ENCODE measurements at places on chromosomes 5 and 9.

- no peak for DNase-seq
Measured at GRCh38 chr5:116739571-116739970, 164.9 kb upstream of the SEMA6A start.

- DNase-seq = no peak
Measured at GRCh38 chr5:172762214-172763119, 8.5 kb downstream of the DUSP1 start.

GRCh38 chr9:133821601-133822429, 83.7 kb upstream of the SARDH start:
- DNase-seq = no peak

- DNase-seq = peak; percentile 16
Measured at GRCh38 chr9:132207839-132208615, 46.2 kb downstream of the NTNG2 start.

DNA sequence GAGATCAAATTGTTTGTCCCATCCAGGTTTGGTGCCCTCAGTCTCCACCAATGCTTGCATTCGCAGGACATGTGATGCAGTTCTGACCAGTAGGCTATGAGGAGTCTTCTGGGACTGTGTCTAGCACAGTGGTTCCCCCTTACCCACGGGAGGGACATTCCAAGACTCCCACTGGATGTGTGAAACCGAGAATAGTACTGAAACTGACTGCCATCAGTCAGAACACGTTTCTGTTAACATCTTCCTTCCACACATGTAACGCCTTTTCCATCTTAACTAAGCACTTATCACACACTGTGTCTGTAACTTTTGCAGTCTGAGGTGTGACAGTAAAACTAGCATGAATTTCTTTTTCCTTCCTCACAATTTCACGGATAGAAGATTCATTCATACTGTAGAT, 74.7 kb downstream of the PTTG1 start:
- DNase-seq = no peak

GRCh38 chr5:43315263-43315662, 2.1 kb upstream of the HMGCS1 start:
- DNase-seq = peak; percentile 25

GRCh38 chr5:143796125-143796524, 15.8 kb upstream of the HMHB1 start:
- no peak for DNase-seq

DNA sequence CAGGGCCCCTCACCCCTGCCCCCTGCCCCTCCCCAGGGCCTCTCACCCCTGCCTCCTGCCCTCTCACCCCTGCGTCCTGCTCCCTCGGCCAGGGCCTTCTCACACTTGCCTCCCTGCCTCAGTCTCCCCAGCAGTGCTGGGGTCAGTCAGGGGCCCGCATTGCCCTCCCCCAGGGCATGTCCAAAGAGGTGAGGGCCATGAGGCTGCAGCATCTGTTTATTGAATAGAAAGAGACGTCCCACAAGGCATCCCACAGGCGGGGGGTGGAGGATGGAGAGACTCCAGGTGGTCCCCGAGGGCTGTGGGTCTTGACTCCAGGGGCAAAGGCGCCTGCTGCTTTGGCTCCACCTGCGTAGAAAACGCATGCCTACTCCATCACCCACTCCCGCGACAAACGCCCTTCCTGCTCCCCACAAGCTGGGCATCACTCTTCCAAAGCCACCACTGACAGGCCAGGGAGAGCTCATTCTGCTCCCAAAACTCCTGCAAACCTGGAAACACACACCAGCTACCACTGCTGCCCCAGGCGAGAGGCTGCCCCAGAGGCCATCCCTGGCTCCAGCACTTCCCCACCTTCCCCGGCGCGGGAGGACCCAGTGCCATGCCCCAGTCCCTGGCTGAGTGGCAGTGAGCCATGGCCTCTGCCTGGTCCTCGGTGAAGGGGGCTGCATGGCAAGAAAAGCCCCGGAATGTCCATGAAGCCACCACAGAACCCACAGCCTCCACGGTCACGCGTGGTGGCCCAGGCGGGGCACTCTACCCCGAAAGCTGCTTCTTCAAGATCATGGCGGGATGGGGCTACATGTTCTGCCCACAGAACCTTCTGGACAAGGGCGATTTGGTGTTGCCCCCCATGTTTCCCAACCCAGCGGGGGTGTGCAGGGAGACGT, 1.6 kb upstream of the LCN8 start:
- no peak for DNase-seq

DNA sequence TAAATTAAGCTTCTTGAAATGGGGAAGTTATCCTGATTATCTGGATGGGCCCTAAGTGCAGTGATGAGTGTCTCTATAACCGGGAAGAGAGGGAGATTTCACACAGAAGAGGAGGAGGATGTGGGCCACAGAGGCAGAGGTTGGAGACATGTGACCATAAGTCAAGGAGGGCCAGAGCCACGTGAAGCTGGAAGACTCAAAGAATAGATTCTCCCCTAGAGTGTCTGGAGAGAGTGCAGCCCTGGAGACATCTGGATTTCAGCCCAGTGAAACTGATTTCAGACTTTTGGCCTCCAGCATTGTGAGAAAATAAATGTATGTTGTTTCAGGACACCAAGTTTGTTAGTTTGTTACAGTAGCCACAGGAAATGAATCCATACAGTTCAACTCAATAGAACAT, 442.9 kb downstream of the NTRK2 start:
- no peak for DNase-seq

GRCh38 chr5:32935283-32935682, 224.2 kb downstream of the NPR3 start:
- no peak for DNase-seq

GRCh38 chr9:127096208-127096607, 26.2 kb downstream of the ANGPTL2 start:
- DNase-seq = no peak

GRCh38 chr9:22035591-22036011, 26.5 kb upstream of the CDKN2B start:
- DNase-seq = no peak

GRCh38 chr9:89547000-89547399, 49.1 kb upstream of the SEMA4D start:
- no peak for DNase-seq

DNA sequence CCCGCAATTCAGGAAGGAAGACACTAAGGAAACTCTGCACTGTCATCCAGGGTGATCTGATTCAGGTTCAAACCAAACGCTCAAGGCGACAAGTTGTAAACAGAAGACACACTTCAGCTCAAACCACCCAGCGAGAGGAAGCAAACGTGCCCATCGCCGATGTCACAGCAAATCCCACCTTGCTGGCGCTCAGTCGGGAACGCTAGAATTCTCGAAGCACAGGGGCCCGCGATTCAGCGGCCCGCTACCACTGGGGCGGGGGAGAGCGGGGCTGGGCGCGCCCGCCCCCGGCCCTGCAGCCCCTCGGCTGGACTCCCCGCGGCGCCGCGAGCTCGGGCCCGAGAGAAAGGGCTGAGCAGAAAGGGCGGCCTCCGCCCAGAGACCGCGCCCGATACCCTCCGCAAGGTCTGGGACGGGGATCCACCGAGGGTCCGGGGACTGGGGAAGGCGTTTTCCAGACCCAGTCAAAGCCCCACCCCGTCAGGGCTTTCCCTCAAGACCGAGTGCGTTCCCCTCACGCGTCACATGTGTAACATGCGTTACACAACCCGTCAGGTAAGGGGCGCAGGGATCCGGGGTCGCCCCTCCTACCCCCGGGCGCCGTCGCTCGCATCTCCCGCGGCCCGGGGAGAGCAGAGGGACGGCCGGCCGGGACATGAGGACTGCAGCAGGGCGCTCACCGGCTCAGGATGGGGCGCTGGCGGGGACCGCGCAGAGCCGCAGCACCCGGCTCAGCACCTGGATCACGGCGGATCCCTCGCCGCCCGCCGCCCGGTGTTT, 469 bp downstream of the AGTPBP1 start:
- DNase-seq = peak; percentile 25

DNA sequence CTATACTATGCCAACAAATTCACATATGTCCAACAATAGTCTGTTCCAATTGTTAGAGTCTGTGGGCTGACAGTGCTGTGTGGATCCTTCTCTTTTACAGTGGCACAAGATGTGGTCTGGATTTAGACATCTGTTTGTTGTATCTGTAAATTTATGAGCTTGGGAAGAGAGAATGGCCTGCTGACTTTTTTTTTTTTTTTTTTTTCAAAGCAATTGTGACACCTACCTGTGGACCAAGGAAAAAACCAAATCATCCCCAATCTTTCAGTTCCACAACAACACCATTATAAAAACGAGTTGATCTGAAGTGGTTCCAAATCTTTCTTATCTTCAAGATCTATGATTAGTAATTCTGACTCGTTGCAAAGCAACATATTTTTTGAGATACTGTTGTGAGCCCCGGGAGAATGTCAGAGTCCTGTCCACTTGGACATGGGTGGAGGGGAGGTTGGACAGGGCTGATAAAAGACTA, 4.9 kb downstream of the IRX2 start:
- no peak for DNase-seq

- no peak for DNase-seq
Measured at GRCh38 chr5:107373549-107374263, 297.0 kb downstream of the EFNA5 start.

DNA sequence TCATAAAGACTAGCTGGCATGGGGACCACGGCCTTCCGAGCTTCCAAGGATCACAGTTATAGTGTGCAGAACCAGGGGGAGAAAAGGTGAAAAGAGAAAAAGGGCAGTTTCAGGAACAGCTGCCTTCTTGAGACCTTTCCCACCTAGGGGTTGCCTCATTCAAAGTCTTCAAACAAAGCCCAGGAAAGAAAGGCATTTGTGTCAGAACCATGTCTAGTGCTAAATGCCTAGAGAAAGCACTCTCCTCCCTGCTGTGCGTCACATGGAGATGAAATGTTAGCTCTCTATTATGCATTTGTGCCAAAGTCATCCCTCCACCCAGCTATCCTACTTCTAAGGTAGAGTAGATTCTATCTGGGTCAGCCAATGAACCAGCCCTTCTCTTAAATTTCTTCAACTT, 1037.3 kb upstream of the WWC1 start:
- DNase-seq = no peak

- no peak for DNase-seq
Measured at GRCh38 chr5:5352675-5353074, 69.8 kb upstream of the ICE1 start.

GRCh38 chr9:136057236-136058081, 37.6 kb downstream of the NACC2 start:
- DNase-seq = no peak

DNA sequence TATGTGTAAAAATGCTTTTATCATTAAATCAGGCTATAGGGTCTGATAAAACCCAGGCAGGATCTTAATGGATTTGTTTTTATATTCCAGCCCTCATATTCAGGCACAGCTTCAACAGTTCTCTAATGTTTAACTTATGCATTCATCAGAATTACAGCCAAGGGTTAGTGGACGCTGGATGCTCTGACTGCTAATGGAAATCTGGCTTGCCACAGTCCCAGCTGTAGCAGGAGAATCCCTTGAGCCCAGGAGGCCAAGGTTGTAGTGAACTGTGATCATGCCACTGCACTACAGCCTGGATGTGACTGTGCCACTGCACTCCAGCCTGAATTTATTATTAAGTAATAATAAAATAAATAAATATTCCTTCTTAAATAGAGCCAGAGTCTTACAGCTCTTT, 98.0 kb downstream of the SLC25A46 start:
- no peak for DNase-seq

DNA sequence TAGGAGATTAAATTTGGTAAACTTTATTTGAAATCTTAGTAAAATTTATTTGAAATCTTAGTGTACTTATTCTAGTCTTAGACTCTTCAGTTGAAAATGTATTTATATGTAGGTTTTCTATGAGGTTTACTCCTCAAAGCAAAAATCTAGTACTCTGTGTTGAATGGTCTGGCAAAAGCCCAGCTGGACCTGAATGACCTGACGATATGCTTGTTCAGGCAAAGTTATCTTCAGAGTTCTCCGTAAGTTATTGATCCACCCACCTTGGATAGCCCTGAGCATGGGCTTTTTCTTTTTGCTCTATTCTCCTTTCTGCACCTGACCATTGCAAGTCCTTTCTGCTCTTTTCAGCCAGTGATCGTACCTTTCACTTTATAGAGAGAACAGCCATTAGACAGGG, 158.4 kb downstream of the MAN2A1 start:
- no peak for DNase-seq

DNA sequence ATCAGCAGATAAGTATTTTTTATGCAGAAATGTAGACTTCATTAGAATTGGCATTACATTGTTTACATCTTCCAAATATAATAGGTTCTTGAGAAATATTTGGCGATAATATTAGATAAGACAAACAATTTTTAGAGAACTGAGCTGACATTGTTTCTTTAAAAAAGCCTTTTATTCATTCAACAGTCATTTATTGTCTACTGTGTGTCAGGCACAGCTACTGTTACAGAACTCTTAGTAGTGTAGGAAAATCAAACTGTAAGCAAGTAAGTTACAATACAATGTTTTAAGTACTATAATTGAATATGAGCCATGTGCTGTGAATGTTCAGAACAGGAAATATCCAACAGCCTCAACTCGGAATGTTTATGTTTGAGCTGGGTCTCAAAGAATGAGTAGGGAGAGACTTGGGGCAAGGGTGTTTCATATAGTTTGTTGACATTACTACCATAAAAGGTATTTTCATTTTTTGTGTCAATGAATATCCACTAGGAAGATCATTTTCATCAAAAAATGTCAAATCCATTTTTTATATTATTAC, 114.0 kb downstream of the CDC42SE2 start:
- no peak for DNase-seq

DNA sequence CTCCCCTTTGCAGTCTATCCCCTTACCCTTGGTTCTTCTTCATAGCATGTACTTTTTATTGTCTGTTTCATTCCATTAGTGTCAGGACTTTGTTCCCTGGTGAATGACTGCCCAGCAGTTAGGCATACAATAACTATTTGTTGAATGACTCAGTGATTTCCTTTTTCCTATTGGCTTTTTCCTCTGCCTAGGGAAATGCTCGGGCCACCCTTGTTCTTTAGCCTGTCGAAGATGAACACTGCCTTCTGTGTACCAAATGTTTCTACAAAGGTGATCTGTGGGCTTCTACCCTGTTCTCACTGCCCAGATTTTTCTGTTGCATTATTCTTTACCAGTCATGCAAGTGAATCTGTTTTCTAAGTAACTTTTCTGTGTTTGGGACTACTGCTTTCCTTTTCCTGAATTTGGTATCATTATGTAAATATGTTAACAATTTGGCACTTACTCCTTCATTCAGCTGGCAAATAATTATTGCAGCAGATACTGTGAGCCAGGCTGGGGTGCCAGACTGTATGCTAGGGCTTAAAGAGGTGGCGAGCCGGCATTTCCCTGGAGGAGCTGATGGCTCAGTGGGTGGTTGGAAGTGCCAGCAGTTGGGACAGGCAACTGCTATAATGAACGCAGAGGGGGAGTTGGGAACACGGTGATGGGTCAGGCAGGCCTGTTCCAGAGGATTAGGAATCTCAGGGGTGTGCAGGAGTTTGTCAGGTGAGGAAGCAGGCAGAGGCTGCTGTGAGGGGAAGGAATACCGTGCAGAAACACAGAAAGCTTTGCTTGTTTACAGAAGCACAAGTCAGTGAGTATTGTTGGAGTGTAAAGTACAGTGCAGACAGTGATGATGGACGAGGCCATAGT, 30.6 kb downstream of the KDM4C start:
- DNase-seq = no peak

GRCh38 chr5:27124590-27124989, 86.2 kb upstream of the CDH9 start:
- DNase-seq = no peak

GRCh38 chr9:38091310-38092199, 22.5 kb upstream of the SHB start:
- no peak for DNase-seq

- DNase-seq = no peak
Measured at GRCh38 chr5:674630-675011, 18.5 kb downstream of the TPPP start.

- no peak for DNase-seq
Measured at GRCh38 chr5:96838201-96839070, 30.7 kb upstream of the ERAP1 start.

All from stimulated activated CD8-positive, alpha-beta memory T cell treated with anti-CD3 and anti-CD28 coated beads, Interleukin-15, amount 100 ng/mL, for 48 hours (primary cell).